Kasumi-1 (cell line): ENCODE measurements at places on chromosomes 16 and 17.

- no peak for DNase-seq
Measured at GRCh38 chr17:31511195-31511578, 119.7 kb downstream of the RAB11FIP4 start.

DNA sequence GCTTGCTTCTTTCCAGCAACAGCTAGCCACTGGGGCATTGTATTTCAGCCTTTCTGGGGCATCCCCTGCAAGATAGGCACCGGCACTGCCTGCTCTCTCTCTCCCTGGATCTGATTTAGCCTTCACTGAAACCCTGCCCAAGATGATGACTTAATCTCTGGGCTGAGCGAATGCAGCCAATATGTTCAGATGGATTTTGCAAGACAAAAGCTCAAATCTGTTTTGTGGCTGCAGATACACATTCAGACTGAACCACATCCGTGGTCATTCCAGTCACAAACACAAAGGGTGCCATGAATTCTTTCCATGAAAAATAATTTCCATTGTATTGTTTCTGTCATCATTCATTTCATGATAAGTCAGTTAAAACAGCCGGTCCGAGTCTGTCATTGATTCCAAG is 24.2 kb downstream of the SOST start:
- DNase-seq: no peak

DNA sequence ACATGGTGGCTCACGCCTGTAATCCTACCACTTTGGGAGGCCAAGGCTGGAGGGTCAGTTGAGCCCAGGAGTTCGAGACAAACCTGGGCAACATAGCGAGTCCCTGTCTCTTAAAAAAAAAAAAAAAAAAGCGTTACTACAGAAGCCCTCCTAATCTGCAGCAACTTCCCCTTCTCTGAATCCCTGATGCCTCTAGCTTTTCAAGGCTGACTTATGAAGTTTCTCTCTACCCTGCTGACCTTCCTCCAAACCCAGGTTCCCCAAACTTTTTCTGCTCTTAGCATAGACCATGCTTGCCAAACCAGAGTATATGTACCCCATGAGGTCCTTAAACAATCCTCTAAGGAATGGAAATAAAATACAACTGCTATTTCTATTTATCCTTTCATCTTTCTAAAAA is 16.4 kb downstream of the LYRM1 start:
- peak; percentile 32 for DNase-seq

DNA sequence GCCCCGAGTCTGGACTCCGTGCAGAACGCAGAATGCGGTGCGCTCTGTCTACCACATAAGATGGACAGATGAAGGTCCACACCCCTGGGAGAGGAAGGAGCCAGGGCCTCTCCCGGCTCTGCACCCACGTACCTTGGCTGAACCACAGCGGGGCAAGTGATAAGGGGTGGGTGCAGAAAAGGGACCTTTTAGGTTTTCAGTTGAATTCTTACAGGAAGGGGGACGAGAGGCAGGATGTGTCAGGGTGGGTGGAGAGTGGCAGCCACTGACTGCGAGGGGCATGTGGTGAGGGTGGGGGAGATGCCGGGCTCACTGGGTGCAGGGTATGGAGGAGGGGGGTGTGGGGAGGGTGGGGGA is 372 bp downstream of the CD300A start:
- DNase-seq: peak; percentile 50

DNA sequence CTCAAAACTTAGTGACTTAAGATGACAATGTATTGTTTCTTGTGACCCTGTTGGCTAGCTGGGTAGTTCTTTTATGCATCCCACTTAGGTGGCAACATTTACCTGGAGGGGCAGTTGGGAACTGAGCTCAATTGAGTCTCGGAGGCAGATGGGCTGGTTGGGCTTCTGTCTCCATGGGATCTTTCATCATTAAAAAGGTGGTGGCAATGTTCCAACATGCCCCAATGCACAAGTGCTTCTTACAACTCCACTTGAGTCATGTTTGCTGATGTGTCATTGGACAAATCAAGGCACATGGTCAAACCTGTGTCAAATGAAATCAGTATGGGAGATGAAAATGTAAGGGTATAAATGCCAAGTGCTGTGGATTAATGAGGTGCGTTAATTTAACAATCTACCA is 11.7 kb upstream of the HS3ST3B1 start:
- DNase-seq: no peak

- DNase-seq: no peak
Measured at GRCh38 chr16:2149630-2150417, 1.4 kb downstream of the RAB26 start.

GRCh38 chr17:4498461-4499397 is at the start of gene SPNS2:
Gene SPNS2, plus strand, starts transcription at chr17:4498881. Its CDS starts 167 bp downstream, at chr17:4499048.
- peak; percentile 26 for DNase-seq
